ENCODE measurements at places on chromosomes 7 and 10.

- no peak for DNase-seq
Observed at GRCh38 chr10:48363617-48364355, 57.3 kb downstream of the MAPK8 start.

GRCh38 chr7:158613481-158613880 lies 25.9 kb upstream of the PTPRN2 start:
- no peak for DNase-seq

GRCh38 chr7:82162289-82162688 lies 281.3 kb downstream of the CACNA2D1 start:
- DNase-seq = no peak

DNA sequence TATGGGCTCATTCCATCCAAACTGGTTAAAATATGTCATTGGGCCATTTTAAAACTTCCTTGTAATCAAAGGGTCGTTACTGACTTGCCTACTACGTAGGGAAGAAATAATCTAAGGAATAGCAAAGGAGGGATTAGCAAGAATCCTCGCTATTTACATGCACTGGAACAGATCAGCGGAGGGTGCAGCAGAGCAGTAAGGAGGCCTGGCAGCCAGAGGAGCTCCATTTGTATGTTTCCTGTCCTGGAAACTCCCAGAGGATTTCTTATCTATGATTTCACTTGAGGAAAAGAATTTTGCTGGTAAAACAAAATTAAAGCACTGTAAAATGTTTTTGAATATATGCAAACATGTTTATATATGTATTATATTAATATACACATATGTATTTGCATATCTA lies 107.3 kb downstream of the TPK1 start:
- no peak for DNase-seq

DNA sequence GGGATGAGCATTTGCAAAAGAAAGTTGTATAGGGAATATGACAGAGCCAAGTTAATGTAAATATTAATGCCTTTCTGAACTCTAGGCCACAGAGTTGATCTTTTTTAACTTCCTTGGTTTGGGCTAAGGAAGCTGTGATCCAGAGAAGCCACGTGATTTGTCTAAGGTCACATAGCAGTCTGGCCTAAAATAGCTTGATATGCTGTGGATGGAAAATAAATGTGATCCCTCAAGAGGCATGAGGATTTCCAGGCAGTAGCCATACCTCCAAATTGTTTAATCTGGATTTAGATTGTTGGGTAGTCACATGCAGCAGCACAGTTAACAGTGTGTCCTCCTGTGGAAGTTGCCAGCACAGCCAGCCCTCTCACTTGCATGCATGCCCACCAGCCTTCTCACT lies 165.7 kb upstream of the LANCL2 start:
- no peak for DNase-seq

DNA sequence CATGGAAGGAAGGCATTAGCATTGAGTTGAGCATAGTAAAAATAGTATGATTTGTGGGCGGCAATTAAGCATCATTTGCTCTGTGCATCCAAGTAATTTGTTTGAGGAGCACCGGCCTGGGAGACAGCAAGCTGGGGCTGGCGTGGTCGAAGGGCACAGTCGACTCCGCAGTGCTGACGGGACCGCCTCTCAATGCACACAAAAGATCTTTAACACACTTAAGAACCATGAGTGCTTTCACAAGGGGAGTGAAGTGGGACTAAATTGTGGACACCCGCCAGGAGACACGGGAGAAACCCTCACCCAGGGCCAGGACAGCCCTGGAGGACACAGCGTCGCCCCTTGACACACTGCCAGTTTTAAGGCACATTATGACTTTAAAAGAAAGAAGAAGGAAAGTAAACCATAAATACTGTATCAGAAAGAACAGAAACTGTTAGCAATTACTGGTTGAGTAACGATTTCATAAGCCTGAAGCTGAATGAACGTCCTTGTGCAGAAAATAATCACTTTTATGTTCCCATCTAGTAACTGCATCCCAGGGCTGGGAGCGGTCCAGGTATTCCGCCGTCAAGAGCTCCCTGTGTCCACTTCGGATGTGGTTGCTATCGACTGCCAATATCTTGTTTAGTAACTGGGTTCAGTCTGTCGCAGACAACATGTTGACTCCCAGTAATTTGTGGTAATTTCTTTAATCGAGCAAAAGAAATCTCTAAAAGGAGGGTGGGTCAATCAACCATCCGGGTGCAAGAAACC lies 102.1 kb downstream of the EBF3 start:
- DNase-seq = no peak

DNA sequence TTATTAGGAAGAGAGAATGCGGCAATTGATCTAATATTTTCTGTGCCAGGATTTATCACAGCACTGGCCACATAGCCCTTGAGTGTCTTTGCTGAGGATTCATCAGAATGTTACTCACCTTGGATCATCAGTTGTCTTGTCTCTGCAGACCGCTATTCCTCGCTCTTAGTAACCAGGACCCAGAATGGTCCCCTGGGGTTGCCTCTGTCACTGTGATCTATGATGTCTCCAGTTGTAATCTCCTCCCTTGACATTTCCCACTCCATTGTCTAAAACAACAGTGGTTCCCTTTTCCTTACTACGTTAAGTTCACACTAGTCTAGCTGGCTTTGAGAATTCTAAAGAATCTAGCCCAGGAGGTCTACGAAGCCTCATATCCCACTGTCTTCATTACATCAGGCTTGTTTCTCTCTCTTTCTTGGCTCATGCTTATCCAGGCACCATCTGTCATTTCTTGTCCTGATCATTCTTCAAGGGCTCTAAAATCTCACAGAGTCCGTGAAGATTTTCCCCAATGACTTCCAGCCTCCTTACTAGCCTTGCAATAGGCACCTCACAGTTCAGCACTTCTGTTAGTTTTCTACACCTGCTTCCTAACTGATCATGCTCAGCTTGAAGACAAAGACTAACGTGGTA lies 125.8 kb downstream of the CUBN start:
- no peak for DNase-seq

DNA sequence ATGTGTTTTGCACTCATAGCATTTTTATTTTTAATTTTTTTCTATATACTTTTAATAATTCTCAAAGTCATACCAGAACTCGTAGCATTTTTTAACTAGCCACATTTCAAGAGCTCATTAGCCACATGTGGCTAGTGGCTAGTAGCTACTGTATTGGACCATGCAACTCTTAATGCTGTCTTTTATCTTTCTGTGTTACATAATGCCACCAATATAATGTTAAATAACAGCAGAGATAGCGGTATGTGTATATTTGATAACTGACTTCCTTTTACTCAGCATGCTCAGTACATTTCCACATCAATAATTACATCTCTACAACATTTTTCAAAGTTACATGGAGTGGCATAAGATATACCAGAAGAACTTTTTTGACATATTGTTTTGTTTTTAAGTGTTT lies 91.4 kb downstream of the CDK13 start:
- no peak for DNase-seq
